ENCODE measurements at places on chromosomes 11 and 22.

DNA sequence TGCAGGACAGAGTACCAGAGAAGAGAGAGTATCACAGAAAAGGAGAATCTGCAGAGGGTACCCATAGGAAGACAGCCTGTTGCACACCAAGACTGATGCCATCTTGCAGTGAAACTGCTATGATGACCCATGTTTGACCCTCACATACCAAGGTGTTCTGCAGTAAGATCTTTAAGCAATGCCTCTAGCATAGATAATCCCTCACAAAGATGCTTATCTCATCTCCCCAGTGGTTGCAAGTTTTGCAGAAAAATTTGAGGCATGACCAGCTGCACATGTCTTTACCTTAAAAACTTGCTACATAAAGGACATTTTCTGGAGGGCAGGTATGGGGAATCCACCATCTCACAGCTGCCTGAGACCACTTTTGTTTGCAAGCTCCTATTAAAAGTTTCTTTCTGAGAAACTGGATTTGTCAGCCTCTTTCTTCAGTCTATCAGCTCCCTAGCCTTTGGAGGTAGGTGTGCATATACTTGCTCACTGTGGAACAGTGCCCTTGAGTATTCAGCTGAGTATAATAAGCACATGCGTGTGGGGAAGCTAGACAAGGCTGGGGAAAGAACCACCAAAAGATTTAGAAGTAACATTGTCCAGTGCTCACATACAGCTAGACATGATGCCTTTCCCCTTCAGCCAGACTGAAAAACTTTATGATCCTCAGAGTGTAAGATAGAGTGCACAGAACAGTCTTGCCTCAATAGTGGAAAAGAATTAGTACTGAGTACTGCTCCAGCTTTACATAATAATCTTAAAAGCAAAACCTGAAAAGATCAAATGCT lies 100.3 kb upstream of the TEAD1 start:
- DNase-seq, result no peak

DNA sequence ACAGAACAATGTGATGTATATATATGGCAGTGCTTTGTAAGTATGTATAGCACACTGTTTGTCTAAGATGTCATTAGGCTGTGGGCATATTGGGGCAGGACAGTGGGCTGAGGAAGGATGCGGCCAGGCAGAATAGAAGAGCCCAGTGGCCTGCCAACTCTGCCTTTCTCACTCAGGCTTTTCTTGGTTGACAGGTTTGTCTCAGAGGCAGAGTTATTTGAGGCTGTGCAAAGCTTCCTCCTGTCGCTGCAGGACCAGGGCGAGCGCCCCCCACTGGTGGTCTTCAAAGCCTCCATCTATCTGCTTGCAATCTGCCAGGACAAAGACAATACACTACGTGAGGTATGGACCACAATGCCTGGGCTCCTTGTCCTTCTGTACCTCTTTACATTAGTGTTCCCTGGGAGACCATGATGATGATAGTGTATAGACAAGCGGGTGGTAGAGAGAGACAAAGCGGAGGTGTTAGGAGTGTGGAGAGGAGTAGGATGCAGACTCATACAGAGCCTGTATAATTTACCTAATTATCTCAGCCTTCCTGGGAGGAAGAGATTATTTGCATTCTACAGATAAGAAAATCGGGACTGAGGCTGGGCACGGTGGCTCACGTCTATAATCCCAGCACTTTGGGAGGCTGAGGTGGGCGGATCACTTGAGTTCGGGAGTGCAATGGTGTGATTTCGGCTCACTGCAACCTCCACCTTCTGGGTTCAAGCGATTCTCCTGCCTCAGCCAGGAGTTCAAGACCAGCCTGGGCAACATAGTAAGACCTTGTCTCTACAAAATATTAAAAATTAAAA lies 37.3 kb upstream of the CCDC134 start:
- DNase-seq, result peak; percentile 94

GRCh38 chr11:84902445-84902844 lies 724.7 kb downstream of the DLG2 start:
- DNase-seq, result no peak

- no peak for DNase-seq
These were observed 483.5 kb downstream of the BRD1 start for GRCh38 chr22:49344161-49344560.

DNA sequence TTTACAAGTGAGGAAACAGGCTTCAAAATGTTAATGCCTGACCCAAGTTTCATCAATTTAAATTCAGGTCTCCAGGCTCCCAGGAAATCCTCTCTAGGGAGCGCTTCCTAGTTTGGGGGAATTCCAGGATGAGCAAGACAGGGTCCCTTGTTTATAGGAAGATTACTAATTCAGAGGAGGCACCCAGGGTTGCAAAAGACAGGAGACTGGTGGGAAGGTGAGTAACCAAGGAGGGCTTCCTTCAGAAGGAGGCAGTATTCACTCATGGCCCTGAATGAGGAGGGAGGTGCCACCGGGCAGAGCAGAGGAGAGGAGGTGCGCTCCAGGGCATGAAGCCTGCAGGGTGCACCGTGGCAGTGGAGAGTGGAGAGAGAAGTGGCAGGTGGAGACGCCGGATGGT lies 1.6 kb downstream of the TMEM132A start:
- no peak for DNase-seq

- DNase-seq, result no peak
These were observed 861.4 kb downstream of the NTM start for GRCh38 chr11:132231656-132232347.

- DNase-seq, result no peak
These were observed 44.7 kb upstream of the ZBTB44 start for GRCh38 chr11:130359419-130359818.

GRCh38 chr22:32218470-32218869 lies 13.6 kb upstream of the RFPL2 start:
- DNase-seq, result no peak

- DNase-seq, result no peak
These were observed 8.9 kb upstream of the DCHS1 start for GRCh38 chr11:6664551-6664950.

DNA sequence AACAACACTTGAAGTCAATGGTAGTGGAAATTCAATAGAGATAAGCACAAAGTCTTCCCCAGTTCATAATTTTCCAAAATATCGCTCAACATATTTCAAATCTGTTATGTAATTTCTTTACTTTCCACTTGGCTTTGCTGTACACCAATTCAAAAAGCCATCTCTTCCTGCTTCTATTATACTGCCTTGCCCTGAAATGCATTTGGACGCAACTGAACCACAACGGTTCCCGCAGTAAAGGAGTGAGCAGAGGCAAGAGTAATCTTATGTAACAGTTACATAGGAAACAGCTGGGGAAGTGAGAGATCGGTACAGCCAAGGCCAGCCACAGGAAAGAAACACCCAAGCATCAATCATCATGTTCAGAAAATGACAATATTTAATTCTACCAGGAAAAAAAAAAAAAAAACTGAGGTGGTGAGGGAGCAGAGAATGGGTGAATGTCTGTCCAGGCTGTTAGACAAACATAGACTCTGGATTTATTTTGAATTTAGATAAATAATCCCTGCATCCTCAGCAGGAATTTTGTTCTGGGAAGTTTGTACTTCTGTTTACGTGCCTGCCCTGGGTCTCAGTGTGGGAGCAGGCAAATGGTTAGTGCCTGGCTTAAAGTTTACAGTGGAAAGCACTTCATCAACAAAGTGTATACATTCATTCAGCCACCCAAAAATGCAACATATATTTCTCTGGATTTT lies 392.2 kb downstream of the ETS1 start:
- no peak for DNase-seq

DNA sequence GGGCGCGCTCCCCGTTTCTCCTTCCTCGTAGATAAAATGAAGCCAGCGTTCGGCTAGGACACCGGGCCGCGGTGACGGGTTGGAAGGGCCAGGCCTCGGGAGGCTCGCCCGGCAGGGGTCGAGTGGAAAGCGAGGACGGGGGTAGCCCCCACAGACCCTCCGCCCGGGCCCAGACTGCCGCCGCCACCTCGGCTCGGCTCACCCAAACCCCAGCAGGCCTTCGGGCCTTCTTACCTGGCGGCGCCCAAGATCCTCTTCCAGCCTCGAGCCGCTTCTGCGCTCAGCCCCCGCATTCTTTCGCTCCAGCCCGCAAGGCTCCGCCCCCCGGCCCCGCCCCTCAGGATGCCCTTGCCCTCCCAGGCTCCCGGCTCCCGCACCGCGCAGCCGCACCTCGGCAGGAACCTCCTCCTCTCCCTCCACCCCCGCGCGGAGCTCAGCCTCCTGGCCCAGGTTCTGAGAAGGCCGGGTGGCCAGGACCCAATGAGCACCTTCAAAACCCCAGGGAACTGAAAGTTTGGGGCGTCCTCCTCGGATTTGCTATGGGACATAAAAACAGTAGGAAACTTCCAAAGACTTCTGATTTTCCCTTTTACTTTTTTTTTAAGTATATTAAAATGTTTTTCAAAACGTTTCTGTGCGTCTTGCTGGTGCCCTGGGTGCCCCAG lies at the start of gene CD59:
CD59 (minus strand) TSS at position 276 of the 665 bp plus-strand sequence. CDS start 13,978 bp downstream, outside the sequence.
- DNase-seq, result peak; percentile 97

DNA sequence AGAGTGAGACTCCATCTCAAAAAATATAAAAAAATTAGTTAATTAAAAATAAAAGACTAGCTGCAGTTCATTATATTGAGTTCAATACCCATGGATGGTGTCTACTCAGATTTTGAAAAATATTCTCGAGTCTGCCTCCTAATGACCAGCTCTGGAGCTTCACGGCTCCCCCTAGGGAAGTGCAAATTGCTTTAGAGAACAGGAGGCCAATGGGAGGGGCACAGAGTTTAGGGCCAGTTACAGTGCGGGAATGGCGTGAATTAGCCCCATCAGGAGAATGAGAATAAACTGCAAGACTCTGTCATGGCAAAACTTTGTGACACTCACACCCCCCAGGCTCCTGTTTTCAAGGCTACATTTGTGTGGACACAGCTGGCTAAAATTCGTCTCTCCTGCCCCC lies 4.6 kb downstream of the FGF4 start:
- peak; percentile 65 for DNase-seq

GRCh38 chr11:24521601-24522000 lies 24.7 kb downstream of the LUZP2 start:
- DNase-seq, result no peak

GRCh38 chr11:122617297-122617696 lies 38.2 kb upstream of the UBASH3B start:
- no peak for DNase-seq

- DNase-seq, result no peak
These were observed 198.4 kb upstream of the NARS2 start for GRCh38 chr11:78773077-78773476.

DNA sequence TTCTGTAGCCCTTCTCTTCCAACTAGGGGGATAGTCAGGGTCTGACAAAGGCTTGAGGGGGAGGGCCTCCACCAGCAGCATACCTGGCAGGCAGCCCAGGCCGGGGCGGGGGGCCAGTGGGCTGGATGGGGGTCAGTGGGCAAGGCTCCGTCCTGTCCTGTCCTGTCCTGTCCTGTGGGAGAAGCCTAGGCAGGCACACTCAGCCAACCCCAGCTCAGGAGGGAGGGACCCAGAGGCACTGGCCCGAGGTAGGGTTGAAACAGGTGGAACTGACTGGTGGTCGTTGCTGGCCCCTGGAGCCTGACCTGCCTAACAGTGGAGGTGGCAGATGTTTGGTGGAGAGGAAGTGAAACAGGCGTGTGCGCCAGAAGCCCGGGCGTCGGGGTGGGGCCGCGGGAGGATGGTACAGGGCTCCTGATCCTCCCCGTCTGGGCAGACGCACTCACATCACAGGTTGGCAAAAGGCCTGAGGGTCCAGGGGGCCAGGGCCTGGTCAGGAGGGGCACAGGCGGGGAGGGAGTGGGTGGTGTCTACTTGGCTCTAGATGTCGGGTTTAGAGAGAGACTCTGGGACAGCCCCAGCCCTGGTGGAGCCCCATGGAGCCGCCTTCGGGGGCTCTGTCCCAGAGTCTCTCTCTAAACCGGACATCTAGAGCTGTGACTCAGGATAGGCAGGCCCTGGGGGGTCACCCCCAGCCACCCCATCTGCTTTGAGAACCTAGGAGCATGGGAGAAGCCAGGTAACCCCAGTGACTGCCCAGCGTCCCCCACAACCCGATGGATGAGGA lies 32.5 kb upstream of the GRAMD4 start:
- no peak for DNase-seq

DNA sequence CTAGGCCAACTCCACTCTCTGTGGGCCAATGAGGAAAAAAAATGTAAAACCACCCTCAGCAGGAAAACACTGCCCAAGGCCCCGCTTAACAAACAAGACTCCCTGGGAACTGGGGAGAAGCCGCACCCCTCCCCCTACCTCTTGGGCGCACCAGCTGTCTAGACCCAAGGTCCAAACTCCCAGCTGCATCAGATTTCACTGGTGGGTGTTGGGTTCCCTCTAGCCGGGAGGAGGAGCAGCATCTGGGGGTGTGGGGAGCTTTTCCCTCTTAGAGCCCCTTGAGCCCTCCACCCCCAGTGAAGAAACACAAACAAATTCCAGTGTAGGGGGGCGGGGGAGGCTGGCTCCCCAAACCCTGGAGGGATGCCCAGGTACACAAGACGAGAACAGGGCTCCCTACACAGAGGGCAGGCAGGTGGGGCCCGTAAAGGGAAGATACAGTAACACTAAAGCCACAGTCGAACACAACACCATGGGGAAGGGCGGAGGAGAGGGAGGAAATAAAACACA lies 64.9 kb downstream of the NECTIN1 start:
- peak; percentile 61 for DNase-seq

DNA sequence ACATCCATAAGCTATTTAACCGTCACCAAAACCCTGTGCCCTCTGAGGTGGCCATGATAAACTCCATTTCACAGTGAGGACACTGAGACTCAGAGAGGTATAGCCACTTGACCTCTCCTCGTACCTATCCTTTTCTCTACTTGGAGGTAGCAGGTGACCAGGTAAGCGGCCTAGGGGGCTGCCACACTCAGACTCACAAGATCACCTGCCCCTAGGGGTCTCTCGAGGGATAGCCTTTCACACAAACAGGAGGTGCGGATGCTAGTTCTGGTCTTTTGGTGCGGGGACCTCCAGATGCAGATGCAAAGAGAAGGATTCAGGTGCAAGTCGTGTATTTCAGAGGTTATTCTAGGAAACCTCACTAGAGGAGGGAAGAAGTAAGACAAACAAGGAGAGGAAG lies 14.6 kb downstream of the MS4A18 start:
- peak; percentile 72 for DNase-seq

DNA sequence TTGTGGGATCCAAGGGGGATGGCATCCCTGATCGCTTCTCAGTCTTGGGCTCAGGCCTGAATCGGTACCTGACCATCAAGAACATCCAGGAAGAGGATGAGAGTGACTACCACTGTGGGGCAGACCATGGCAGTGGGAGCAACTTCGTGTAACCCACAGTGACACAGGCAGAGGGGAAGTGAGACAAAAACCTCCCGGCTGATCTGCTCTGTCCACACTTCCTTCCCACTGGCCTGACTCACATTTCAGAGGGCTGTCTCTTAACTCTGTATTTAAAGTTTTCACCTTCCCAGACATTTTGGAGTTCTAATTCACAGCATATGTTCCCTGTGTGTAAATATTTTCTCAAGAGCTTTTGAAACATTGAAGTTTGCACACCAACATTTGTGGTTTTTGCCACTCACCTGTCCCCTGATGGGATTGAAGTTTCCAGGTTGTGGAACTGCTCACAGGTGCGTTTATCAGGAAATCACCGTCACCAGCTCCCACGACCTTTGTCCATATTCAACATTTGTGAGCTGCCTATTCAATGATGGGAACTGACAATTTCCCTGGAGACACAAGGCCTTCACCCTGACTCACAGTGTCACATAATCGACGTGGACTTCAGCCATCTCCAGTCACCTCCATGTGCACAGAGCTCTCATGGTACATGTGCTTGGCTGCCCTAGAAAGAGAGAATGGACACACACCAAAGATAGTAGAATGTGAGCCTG lies 99.2 kb downstream of the VPREB1 start:
- no peak for DNase-seq

- DNase-seq, result peak; percentile 33
These were observed 1.3 kb downstream of the WEE1 start for GRCh38 chr11:9574622-9575259.

GRCh38 chr11:73995731-73996130 lies 13.1 kb upstream of the UCP2 start:
- no peak for DNase-seq
